ENCODE measurements at places on chromosomes 2 and 18.

DNA sequence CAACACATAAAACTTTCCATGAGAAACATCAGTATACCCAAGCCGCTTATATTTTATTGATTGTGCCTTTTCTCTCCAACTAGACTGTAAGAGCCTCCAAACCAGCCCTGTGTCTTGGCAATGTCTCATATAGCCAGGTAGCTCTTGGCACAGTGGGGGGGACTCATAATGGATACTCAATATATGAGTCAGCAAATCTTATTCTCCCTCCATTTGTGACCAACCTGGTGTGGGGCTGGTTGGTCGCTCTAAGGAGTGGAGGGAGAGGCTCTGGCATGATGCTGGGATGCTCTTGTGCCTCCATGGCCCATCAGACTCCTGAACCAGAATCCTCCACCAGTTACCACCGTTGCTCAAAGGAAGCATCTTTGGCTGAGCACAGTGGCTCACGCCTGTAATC is 32.0 kb downstream of the EFR3B start:
- DNase-seq = no peak

- no peak for DNase-seq
Measured at GRCh38 chr18:56003009-56003719, 415.2 kb upstream of the TCF4 start.

- peak; percentile 30 for DNase-seq
Measured at GRCh38 chr2:89833116-89833779, 1141.8 kb downstream of the RPIA start.

GRCh38 chr2:146267093-146267492 is 1577.7 kb upstream of the ACVR2A start:
- no peak for DNase-seq

- DNase-seq = no peak
Measured at GRCh38 chr18:53153281-53153680, 813.3 kb downstream of the DCC start.

- DNase-seq = no peak
Measured at GRCh38 chr2:50221106-50221505, 810.8 kb downstream of the NRXN1 start.

GRCh38 chr2:1743396-1744150 is 742 bp downstream of the PXDN start:
- DNase-seq = peak; percentile 70

- peak; percentile 49 for DNase-seq
Measured at GRCh38 chr18:31603315-31603714, 11.6 kb downstream of the TTR start.

GRCh38 chr18:76558881-76559667 is 64.0 kb upstream of the ZNF516 start:
- no peak for DNase-seq

DNA sequence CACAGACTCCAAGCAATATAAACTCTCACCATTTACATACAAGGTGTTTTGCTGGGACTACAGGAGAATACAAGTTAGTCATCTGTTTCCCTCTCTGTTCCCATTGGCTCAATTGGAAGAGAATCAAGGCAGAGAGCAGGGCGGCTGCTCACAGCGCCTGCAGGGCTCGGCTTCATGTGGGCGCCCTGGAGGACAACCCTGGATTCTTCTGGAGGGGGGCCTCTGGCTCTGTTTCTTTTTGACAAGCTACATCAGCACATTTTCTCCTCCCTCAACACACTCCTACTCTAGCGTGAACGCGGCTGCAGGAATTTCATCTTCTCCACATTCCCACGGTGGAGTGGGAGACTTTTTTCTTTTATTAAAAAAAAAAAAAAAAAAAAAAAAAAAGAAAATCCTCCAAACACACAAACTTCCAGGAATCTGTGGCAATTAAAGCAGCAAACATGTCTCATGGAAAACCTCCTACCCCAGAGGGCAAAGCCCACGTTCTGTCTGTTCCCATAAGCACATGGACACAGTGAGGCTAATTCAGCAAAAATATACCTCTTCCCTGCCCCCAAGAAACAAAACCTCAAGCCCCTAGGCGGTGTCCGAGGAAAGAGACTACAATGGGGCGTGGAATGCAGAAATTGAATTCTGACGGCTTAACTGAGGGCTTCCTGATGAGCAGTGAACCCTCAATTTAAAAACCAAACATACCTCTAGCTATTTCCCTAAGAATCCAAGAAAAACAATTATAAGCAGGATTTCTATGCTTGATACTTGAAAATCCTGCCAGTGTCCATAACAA is 50.6 kb downstream of the PARD6G start:
- DNase-seq = peak; percentile 50

DNA sequence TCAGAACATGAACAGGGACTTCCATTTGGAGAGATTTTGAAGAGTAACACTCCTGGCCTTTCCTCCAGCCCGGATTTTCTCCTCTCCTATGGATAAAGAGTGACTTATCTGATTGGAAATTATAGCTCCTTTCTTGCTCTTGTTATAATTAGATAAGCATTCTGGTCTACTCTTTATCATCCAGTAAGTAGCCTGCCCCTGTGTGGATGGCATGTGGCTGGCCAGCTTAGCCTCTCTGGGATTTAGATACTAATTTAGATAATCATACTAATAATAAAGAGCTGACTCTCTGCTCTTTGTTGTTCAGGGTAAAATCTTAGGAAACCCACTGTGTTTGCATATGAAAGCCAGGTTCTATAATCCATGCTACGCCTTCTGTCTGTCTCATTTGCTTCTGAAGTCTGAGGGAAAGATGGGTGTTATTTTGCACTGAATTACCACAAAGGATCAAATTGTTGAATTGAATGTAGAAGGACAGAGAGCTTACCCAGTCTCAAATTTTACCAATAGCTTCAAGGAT is 438.8 kb downstream of the SPAG16 start:
- no peak for DNase-seq

DNA sequence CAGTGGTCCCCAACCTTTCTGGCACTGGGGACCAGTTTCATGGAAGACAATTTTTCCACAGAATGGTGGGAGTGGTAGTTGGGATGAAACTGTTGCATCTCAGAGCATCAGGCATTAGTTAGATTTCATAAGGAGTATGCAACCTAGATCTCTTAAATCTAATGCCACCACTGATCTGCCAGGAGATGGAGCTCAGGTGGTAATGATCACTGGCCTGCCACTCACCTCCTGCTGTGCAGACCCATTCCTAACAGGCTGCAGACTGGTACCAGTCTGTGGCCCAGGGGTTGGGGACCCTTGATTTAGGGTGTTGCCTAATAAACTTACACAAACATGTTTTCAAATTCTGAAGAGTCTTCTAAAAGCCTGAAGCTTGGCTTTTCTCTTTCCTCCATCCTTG is 261.3 kb downstream of the CDH19 start:
- DNase-seq = no peak

- peak; percentile 17 for DNase-seq
Measured at GRCh38 chr18:61435064-61435652, 101.9 kb downstream of the CDH20 start.

DNA sequence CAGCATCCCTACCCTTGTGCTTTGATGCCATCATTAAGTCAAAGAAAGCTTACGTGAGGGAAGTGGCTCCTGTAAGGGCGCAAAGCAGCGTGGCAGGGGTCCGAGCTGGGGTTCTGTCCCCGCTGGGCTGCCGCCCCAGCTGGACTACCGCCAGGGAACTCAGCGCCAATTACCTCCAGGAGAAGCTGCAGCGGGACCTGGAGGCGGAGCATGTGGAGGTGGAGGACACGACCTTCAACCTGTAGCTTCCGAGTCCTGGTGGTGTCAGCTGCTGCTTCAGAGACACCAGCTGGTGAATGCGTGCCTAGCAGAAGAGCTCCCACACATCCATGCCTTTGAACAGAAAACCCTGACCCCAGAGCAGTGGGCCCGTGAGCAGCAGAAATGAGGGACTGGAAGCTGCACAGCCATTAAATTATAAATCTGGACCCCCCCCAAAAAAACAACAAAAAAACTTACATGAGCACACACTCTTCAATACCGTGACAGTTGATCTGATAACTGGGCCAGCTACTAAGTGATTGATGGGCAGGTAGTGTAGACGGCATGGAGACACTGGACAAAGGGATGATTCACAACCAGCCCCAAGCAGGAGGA is 20.1 kb upstream of the YES1 start:
- no peak for DNase-seq

DNA sequence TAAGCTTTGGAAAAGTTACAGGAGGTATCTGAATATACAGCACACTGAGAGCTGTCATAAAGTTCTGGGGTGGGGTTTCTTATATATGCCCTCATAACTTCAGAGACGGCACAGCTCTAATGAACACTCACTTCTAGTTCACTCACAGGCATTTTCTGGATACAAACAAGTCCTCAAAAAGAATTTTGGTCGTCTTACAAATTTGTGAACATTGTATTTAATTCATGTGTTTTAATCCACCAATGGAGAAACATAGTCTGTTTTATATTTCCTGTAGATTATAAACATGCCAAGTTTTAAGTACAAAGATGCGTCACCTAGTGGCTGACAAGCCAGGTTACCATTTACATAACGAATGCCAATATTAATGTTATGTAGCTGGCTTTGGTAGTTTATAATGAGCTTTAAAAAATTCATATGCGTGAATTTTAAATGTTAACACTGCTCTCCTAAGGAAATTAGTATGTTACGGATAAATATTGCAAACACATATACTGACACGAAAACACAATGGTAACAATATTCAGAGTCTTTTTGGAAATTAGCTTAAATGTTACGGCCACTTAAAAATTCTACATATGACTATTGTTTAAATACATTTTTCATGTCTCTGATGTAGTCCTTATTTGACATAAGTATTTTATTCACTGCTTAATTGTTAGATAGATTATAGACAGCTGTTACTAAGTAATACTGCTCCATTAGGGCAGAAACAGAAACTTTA is 2.5 kb downstream of the COL3A1 start:
- peak; percentile 82 for DNase-seq

DNA sequence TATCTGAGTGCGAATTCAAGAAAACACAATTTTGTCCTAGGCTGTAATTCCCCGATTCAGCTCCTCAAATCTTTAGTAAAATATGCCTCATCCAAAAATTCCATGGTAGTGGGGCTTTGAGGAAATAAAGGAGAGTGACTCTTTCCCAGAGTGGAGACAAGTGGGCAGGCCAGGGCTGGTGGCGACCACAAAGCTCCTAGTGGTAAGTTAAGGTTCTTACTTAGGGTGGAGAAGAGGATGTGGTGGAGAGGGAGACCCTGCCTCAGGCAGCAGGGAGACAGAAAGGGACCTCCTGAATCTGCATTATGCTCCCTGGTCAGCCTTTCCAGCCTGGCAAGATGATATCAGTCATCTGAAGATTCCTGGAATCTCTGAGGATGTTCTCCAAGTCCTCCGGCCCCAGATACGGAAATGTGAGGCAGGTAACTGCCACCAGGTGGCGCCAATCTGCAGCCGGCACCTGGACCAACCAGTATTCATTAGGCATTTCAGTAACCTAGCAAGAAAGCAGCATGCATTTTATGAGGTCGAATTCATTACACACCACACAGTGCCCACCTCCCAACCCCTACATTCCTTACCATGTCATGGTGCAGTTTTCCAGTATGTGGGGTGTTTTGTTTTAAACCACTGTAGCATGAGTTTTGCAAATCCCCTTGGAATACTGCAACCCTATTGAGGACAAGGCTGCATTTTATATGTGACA is 106.4 kb downstream of the POLE4 start:
- DNase-seq = peak; percentile 53

- peak; percentile 60 for DNase-seq
Measured at GRCh38 chr2:209331291-209331844, 92.5 kb upstream of the MAP2 start.

DNA sequence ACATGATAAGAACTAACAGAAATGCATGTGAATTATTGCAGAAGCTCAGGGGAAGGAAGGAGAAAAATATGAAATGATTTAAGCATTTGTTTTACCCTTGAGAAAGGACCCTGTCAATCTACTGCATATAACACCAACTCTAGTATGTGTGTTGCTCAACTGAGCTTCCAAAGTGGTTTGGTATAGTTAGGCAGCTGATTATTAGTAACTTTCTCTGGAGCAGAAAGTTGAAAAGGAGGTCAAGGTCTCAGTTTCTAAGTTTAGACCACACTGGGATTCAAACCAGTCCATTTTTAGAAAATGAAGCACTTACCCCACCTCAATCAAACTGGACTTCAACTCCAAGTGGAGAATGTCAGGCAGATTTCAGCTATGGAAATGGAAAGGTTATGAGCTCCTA is 123.3 kb upstream of the CDC42EP3 start:
- peak; percentile 88 for DNase-seq

GRCh38 chr2:44972771-44973535 is 31.5 kb downstream of the SIX3 start:
- DNase-seq = no peak

DNA sequence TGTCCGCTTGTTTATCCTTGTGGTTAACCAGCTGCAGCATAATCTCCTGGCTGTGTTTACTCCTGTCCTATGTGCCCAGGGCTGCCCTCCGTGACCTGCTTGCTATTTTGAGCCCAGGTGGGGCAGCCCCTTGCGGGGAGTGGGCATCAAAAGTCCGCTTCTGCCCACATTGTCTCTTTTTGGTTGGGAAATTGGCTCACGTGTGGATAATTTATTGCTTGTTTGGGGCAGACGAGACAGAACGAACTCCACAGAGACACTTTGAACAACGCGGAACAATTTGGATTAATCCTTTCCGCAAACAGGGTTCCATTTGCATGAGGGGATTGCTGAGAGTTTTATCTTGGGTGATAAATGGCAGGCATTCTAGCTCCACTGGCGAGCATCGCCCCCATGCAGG is 8.1 kb upstream of the CXCR4 start:
- DNase-seq = no peak

GRCh38 chr18:54647176-54647575 is 56.1 kb downstream of the DYNAP start:
- DNase-seq = peak; percentile 17

GRCh38 chr18:47204908-47205522 is 28.9 kb upstream of the IER3IP1 start:
- DNase-seq = peak; percentile 43

- no peak for DNase-seq
Measured at GRCh38 chr2:101869527-101869926, 122.2 kb upstream of the IL1R2 start.

GRCh38 chr18:29181151-29181901 is 1004.4 kb upstream of the CDH2 start:
- peak; percentile 96 for DNase-seq

- DNase-seq = peak; percentile 68
Measured at GRCh38 chr2:223537651-223538601, 64.2 kb downstream of the SCG2 start.

DNA sequence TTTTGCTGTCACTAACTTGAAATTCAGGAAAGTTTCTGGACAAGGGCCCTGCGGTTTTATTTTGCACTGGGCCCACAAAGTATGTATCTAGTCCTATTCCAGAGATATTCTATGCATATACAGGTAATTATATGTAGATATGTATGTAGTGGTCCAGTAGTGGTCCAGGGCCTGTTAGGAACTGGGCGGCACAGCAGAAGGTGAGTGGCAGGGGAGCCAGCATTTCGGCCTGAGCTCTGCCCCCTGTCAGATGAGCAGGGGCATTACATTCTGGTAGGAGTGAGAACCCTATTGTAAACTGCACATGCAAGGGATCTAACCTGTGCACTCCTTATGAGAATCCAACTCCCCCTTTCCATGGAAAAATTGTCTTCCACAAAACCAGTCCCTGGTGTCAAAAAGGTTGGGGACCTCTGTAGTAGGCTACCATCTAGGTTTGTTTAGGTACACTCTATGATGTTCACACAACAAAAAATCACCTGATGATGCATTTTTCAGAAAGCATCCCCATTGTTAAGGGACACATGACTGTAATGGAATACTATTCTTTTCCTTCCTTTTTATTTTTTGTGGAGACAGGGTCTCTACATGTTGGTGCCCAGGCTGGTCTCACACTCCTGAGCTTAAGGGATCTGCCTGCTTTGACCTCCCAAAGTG is 2.8 kb upstream of the PPP4R3B start:
- peak; percentile 26 for DNase-seq

- DNase-seq = no peak
Measured at GRCh38 chr18:6941996-6942395, 175.6 kb downstream of the LAMA1 start.
